ENCODE measurements at places on chromosomes 2 and 18.

GRCh38 chr18:40864846-40865245 is 1090.2 kb upstream of the PIK3C3 start:
- no peak for DNase-seq

GRCh38 chr2:16640867-16641266 is 24.8 kb downstream of the CYRIA start:
- no peak for DNase-seq

GRCh38 chr2:202141329-202141947 is 68.4 kb downstream of the KIAA2012 start:
- DNase-seq = no peak

DNA sequence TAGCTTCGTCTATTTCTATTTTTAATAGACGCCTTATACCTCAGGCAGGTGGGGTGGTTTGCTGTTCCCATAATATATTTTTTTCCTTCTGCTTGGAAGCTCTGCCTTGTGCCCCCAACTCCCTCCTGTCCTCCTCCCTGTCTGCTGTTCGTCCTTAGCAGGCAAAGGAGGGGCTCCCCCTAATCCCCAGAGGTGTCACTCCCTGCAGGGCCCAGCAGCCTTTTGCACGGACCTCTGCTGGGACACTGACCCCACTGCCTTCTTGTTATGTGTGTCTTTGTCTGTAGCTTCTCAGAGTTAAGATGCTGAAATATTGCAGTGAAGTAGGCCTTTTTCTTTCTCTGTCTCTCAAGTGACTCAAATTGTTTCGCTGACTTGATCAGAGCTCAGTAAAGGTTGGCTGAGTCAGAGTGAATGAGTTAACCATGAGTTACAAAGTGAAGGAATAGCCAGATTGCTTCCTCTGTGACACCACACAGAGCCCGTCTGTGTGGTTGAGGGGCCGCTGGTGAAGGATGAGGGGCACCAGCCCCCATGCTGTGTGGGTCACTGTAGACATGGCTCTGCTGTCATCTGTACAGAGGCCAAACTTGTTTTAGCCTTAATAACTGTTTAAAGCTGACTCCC is 47.7 kb downstream of the PRKCE start:
- DNase-seq = no peak

GRCh38 chr2:40401896-40402295 is 50.0 kb downstream of the SLC8A1 start:
- no peak for DNase-seq

- DNase-seq = no peak
These were observed 594.4 kb upstream of the ID2 start for GRCh38 chr2:8087480-8087840.

- DNase-seq = no peak
These were observed 591.2 kb downstream of the RNF144A start for GRCh38 chr2:7508296-7508943.

DNA sequence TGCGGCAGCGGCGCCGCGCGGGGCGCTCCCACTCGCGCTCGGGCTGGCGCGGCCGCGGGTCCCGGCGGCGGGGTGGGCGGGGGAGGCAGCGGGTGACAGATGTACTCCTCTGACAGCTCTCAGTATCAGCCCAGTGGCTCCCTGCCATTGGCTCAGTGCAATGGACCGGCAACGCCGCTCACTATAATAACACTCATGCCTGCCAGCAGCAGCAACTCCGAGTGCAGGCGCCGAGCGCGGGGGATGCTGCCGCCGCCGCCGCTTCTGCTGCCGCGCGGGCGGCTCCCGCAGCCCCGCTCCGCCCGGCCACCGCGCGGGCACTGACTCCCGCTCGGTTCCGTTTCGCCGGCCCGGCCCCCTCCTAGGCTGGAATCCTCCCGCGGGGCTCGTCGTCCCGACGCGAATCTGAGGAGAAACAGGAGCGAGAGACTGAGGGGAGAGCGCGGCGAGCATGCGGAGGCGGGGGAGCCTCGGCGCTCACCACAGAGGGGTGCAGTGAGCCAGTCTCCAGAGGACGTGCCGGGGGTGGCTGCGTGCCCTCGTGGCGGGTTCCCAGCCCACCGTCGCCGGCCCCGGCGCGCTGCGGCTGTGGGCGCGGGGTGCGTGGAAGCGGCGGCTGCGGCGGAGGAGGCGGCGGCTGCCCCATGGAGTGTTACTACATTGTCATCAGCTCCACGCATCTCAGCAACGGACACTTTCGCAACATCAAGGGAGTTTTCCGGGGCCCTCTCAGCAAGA is at the start of gene ZNF804A:
TSS of gene ZNF804A (plus strand) at position 214 of the 738 bp plus-strand sequence. CDS start at position 645, 431 bp downstream.
- DNase-seq = no peak

DNA sequence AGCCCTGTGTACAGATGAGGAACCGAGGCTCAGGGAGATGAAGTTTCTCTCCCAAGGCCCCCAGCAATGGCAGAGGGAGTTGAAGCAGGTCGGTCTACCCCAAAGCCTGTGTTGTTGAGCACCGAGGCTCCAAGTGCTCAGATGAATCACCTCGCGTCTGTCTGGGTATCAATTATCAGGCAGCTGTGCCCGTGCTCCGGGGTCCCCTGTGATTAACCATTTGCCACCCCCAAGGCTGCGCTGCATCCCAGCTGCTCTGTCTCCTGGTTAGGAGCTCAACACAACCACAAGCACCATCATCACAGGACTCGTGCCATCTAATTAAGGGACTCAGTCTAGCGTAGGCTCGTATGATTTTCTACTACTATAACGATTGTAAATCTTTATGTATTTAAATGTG is 27.1 kb downstream of the LIPG start:
- no peak for DNase-seq

- no peak for DNase-seq
These were observed 474.1 kb downstream of the IRS1 start for GRCh38 chr2:226325526-226325925.

- DNase-seq = no peak
These were observed 67.7 kb downstream of the SLC40A1 start for GRCh38 chr2:189512879-189513278.

GRCh38 chr2:46849721-46850556 is 65.7 kb downstream of the MCFD2 start:
- no peak for DNase-seq

DNA sequence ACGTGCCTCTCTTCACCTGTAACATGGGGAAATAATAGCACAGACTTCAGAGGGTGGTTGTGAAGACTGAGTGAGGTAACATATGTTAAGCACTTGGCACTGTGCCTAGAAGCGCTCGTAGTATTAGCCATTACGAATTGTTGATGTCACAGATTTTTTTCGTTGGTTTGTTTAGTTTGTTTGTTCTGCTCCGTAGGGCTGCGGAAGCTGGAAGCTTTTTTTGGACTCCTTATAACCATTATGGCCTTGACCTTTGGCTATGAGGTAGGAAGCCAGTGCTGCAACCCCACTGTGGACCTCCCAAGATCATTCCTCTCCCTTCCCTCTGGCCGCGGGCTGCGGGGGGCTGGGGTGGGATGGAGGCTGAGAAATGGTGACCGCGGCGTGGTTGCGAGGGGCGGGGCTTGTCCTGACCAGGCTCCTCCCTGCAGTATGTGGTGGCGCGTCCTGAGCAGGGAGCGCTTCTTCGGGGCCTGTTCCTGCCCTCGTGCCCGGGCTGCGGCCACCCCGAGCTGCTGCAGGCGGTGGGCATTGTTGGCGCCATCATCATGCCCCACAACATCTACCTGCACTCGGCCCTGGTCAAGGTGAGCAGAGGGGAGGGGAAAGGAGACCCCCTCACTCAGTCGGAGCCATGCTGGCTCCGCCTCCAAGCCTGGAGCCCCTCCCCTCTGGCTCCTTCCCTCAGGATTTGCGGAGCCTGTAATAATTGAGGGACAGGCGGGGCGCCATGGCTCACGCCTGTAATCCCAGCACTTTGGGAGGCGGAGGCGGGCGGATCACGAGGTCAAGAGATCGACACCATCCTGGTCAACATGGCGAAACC is 5.5 kb downstream of the SLC11A1 start:
- DNase-seq = no peak

DNA sequence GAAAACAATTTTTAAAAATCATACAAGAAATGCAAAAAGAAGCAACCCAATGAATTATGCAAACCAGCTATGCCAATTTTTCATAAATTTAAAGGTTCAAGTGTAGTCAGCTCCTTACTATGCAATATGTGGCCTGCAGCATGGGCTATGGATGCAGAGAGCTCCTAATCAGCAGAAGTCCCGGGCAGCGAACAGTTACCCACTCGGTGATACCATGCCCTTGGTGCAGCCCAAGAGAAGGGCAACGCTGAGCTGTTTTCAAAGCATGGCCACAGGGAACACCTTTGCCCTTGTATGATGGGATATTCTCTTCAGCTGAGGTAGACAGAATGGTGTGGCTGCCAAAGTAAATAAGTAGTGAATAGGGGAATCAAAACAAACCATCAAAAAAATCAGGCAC is 17.3 kb upstream of the ARL5A start:
- no peak for DNase-seq

DNA sequence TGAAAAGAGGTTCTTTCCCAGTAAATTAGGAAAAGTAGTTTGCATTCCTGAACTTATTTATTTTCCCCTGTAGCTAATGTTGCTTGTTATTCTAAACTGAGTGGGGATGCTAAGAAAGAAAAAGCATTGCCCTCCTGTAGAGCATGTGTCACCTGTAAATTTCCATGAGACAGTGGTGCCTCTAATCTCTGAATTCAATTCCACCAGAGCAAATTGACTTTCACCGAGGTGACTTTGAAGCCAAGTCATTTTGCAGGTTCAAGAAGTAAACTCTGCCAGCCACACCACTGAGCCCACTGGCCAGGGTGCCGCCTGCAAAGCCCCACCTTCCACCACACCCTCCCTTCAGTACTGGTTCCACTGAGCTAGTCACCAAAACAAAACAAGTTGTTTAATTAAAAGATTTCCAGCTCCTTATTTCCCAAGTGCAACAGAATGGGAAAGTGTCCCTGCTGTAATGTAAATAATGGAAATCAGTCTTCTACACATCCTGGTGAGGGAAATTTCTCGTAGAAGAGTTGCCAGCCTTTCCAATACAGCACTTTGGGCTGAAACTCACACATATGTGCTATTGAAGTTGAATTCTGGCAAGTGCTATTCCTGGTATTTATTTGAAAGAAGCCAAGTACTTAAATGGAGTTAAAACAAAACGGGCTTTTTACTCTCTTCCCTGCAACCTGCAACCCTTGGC is 254.8 kb downstream of the RNF152 start:
- DNase-seq = no peak

DNA sequence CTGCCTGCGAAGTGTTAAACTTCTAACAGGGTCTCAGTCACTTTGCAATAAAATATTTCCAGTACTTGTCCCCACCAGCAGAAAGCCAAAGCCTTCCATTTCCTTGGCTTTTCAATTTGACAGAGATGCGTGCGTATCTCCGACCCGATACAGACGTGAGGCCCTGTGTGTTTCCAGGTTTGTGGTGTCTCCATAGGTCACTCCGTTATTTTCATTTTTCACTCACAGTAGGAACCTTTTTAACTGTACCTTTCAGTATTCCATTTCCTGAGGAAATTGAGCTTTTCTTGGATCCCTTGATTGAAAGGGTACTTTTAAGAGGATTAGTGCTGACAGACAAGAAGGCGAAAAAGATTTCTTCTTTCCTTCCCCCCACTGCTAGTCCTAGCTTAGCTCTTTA is 116.3 kb upstream of the TTN start:
- DNase-seq = no peak

DNA sequence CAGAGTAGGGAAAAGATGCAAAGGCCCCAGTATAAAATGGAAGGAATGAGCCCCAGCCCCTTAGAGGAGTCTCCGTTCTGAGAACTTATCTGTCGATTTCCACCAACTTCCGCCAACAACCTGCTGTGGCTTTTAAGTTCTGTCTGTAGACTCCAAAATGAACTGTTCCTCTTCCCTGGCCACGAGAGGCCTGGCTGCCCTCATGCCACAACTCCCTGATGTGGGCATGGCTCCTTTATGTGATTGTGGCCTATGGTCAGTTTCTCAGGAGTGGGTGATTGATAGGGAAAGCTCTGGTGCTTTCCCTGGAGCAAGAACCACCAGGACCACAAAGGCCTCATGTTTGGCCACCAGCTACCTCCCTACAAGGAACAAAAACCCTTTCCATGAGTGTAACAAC is 18.8 kb upstream of the CD207 start:
- no peak for DNase-seq

GRCh38 chr2:68905116-68905515 is 33.9 kb upstream of the BMP10 start:
- no peak for DNase-seq

DNA sequence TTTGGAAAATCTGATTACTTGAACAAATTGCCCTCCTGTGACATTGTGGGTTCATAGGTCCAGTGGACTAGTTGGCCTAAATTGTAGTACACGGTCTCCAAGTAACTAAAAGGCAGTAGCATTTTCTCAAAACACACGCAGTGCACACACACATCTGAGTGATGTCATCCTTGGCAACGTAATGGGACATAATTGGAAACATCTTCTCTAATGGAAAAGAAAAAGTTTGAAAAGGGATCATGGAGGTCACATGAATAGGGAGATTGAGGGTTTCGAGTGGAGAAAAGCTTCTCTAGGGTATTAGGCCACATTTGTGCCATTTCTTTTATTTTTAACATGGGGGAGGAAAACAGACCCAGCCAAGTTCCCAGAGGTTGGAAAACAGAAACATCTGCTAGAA is 93.3 kb downstream of the MAP4K4 start:
- no peak for DNase-seq

- no peak for DNase-seq
These were observed 543.5 kb downstream of the METTL4 start for GRCh38 chr18:2027756-2028155.

- DNase-seq = no peak
These were observed 32.3 kb downstream of the NCK2 start for GRCh38 chr2:105777031-105777482.

DNA sequence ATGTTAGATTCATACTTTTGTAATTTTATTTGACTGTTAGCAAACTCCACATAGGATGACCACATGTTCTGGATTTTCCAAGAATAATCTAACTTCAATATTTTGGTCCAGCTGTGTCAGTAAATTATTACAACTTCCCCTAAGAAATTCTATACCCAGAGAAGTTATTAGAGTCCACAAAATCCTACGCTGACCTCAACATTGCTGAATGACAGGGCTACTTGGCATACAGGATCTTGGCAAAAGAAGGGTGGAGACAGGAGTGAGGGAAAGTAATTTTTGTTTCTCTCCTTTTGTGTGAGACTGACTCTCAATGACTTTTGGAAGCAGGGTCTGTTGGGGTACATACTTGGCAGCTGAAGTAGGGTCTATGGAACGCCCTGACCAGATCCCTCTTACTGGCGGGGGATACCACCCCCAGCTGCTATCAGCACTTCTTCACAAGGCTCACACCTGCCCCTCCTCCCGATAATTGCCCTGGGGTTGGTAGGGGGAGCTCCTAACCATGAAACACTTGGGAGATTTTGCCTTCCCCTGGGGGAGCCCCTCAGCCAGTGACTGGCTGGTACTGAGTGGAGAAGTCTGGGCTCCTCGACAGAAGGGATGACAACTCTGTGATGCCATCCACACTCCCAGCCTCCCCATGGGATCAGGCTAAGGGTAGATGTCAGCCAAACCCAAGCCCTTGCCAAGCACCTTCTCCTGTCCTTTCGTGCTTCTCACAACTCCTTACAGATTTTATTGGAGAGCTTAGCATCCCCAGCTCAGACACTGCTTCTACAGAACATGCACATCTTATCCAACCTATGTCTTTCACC is 110.6 kb upstream of the FHL2 start:
- no peak for DNase-seq
